ENCODE measurements at places on chromosomes 7 and 10. TPM values are rescaled to one million over a fixed set of nuclear protein-coding genes. Genes with fewer than 3 reads are reported as not detected.

The MYH16 gene
- total RNA-seq = 0.51 TPM

The TUBB8 gene
- not detected for total RNA-seq

- DNase-seq = peak; percentile 50
Observed at GRCh38 chr7:132160611-132161532, 415.4 kb downstream of the PLXNA4 start.

GRCh38 chr7:142835487-142835886 lies 19.4 kb upstream of the EPHB6 start:
- DNase-seq = no peak

The TSC22D4 gene
- 47.4 TPM for total RNA-seq
